ENCODE measurements at places on chromosomes 5 and 9.

GRCh38 chr9:89661391-89661949, 56.7 kb downstream of the GADD45G start:
- no peak for DNase-seq

DNA sequence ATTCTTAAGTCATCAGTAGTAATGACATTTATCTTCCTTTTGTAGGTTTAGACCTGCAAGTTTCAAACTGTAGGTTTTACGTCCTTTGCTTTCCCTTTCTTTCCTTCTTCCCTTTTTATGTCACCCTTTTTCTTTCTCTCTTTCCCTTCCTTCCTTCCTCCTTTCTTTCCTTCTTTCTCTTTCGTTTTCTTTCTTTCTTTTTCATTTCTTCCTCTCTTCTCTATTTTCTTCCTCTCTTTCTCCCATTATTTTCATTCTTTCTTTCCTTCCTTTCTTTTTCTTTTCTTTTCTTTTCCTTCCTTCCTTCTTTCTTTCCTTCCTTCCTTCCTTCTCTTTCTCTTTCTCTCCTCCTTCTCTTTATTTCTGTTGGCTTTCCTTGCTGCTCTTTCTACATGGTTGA, 59.9 kb downstream of the WDR36 start:
- DNase-seq = no peak

DNA sequence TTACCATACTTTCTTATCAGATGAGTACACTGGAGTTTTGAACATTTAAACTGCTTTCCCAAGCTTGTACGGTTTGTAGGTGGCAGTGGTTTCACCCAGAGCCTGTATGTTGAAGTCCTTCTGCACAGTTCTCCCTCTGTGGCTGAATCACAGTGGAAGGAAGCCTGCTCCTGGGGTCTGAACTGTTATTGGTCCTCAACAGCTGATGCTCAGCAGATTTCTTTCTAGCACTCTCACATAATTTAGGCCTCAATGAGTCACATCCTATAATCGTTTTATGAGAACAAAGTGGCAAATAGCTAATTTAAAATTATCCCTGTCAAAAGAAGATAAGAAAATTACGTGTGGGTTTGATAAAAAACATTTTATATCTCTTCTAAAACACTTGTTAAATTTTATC, 229.7 kb downstream of the TLE4 start:
- DNase-seq = no peak

- no peak for DNase-seq
Observed at GRCh38 chr5:129020683-129021082, 55.4 kb downstream of the SLC27A6 start.

All from stimulated activated CD4-positive, alpha-beta T cell treated with anti-CD3 and anti-CD28 coated beads, Interleukin-1b, Interleukin-23, amount 100 ng/mL, for 1 hour (primary cell).